Immature natural killer cell (primary cell): ENCODE measurements at places on chromosomes 2 and 18.

GRCh38 chr2:47501374-47502200, 98.6 kb downstream of the MSH2 start:
- H3K4me1 ChIP-seq = peaks cover 48% of the 10 kb centered on the region
- peak overlapping the region; percentile 66 for H3K4me3 ChIP-seq
- H3K27ac ChIP-seq = peak overlapping the region; percentile 95
- H3K36me3 ChIP-seq = peaks cover 10% of the 10 kb centered on the region

- peak overlapping the region; percentile 99 for H3K27ac ChIP-seq
- no peaks in the 10 kb centered on the region for H3K36me3 ChIP-seq
- H3K4me3 ChIP-seq = peak overlapping the region; percentile 69
- peaks cover 100% of the 10 kb centered on the region for H3K4me1 ChIP-seq
These were observed 61.5 kb downstream of the MBP start for GRCh38 chr18:77071061-77071460.

- no peak overlapping the region for H3K4me3 ChIP-seq
- no peaks in the 10 kb centered on the region for H3K27me3 ChIP-seq
- no peaks in the 10 kb centered on the region for H3K36me3 ChIP-seq
- DNase-seq = no peak
- H3K27ac ChIP-seq = no peak overlapping the region
These were observed 1549.7 kb upstream of the ACVR2A start for GRCh38 chr2:146295080-146295670.

- H3K27ac ChIP-seq = no peak overlapping the region
- no peak overlapping the region for H3K4me3 ChIP-seq
- no peaks in the 10 kb centered on the region for H3K4me1 ChIP-seq
- H3K36me3 ChIP-seq = no peaks in the 10 kb centered on the region
These were observed 88.9 kb upstream of the NRXN1 start for GRCh38 chr2:51120754-51121280.

DNA sequence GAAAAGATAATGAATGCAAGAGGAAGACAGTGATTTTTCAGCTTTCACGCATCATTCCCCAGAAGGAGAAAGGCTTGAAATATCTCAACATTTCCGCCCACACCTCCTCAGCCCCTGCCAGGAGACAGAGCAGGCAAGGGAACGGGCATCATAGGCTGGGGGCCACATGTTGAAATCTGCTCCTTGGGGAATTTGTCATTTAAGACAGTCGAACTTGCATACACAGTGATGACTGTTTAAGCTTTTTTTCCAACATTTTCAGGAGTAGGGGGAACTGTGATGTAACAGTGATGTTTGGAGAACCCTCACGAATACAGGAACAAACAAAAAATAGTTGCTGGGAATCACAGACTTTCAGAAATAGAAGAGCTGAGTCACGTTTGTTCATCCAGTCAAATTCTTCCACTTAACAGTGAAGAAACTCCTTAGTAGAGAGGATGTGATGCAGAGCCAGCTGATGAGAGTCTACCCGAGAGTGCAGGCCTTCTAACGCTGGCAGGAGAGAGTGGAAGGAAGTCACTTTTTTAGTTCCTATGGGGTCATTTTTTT, 266.8 kb downstream of the ALPK2 start:
- H3K27me3 ChIP-seq = no peaks in the 10 kb centered on the region
- H3K27ac ChIP-seq = no peak overlapping the region
- H3K36me3 ChIP-seq = no peaks in the 10 kb centered on the region
- H3K4me3 ChIP-seq = no peak overlapping the region
- DNase-seq = no peak
- H3K4me1 ChIP-seq = no peaks in the 10 kb centered on the region

GRCh38 chr2:26387189-26387588, 14.5 kb upstream of the DRC1 start:
- no peaks in the 10 kb centered on the region for H3K27me3 ChIP-seq
- no peak overlapping the region for H3K4me3 ChIP-seq
- H3K27ac ChIP-seq = no peak overlapping the region
- no peak for DNase-seq
- peaks cover 11% of the 10 kb centered on the region for H3K36me3 ChIP-seq

- no peak overlapping the region for H3K4me3 ChIP-seq
- H3K36me3 ChIP-seq = no peaks in the 10 kb centered on the region
- no peak overlapping the region for H3K27ac ChIP-seq
These were observed 621.4 kb downstream of the NYAP2 start for GRCh38 chr2:226020956-226021355.

DNA sequence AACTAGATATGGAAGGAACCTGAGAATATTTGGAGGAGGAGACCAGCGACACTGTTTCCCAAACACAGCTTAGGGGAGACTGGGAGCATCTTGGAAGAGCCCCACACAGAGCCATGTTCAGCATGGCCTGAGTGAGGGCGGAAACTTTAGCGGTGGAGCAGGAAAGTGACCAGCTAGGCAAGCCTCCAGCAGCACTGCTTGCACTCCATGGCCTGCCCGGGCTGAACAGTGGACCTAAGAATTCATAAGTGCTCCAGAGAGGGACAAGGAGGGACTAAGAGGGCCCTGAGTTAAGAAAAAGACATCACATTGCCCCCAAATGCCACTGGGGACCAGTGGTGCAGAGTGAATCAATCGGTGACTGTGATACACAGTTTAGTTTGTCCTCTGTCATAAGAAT, 566.4 kb downstream of the TNS1 start:
- H3K27ac ChIP-seq = no peak overlapping the region

DNA sequence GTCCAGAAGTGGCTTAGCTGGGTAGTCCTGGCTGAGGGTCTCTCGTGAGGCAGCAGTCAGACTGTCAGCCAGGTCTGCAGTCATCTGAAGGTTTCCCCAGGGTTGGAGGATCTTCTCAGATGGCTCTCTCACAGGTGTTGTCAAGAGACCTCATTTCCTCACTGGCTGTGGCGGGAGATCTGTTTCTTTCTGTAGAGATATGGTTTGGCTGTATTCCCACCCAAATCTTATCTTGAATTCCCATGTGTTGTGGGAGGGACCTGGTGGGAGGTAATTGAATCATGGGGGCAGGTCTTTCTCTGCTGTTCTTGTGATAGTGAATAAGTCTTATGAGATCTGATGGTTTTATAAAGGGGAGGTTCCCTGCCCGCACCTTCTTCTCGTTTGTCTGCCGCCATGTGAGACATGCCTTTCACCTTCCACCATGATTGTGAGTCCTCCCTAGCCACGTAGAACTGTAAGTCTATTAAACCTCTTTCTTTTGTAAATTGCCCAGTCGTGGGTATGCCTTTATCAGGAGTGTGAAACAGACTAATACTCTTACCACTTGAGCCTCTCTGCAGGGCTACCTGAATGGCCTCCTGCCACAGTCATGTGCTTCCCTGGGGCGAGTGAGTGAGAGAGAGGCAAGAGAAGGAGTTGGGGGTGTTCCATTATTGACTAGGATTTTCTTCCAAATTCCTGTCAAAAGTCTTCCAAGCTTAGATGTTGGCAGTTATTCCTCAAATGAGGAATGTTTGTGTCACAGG, 23.6 kb downstream of the MALT1 start:
- no peaks in the 10 kb centered on the region for H3K27me3 ChIP-seq
- peaks cover 10% of the 10 kb centered on the region for H3K36me3 ChIP-seq
- H3K27ac ChIP-seq = no peak overlapping the region
- no peak overlapping the region for H3K4me3 ChIP-seq

DNA sequence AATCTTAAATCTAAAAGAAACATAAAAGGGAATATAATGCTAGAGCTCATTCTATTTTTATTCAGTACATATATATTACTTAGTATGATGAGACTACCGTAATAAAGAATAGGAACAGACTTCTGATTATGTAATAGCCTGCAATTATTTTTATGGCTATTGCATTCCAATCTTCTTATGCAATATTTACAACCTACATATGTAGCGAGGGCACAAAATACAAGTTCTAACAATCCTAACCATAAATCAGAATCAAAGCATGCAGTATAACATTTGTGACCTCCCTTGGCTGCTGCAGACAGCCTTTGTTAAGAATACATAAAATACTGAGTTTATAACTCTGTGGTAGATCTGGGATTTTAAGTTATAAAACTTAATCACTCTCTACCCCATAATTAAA, 177.6 kb downstream of the BABAM2 start:
- no peaks in the 10 kb centered on the region for H3K27me3 ChIP-seq
- no peaks in the 10 kb centered on the region for H3K4me1 ChIP-seq
- no peak for DNase-seq
- peaks cover 3% of the 10 kb centered on the region for H3K36me3 ChIP-seq
- H3K4me3 ChIP-seq = no peak overlapping the region
- H3K27ac ChIP-seq = no peak overlapping the region

DNA sequence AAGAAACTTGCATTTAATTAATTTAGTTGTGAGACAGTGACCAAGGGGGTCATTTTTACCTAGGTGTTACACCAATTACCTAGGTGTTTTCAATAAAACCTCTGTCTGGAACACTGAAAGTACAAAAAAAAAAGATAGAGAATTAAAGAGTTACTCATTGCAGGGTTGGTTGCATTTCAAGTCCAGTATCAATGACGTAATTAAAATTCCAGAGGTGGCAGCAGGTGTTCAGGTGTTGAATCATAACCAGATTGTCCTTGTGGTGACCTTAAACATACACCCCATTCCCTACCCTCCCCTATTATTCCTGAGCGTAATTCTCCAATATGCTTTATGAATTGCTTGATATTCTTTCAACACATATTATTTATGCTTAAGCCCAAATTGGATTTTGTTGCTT, 352.0 kb upstream of the SLC8A1 start:
- H3K27ac ChIP-seq = no peak overlapping the region
- H3K4me3 ChIP-seq = no peak overlapping the region
- H3K36me3 ChIP-seq = no peaks in the 10 kb centered on the region
- H3K4me1 ChIP-seq = no peaks in the 10 kb centered on the region

- no peaks in the 10 kb centered on the region for H3K36me3 ChIP-seq
- H3K27ac ChIP-seq = no peak overlapping the region
- no peaks in the 10 kb centered on the region for H3K27me3 ChIP-seq
- H3K4me1 ChIP-seq = no peaks in the 10 kb centered on the region
These were observed 297.7 kb downstream of the NCKAP5 start for GRCh38 chr2:133270550-133270949.

DNA sequence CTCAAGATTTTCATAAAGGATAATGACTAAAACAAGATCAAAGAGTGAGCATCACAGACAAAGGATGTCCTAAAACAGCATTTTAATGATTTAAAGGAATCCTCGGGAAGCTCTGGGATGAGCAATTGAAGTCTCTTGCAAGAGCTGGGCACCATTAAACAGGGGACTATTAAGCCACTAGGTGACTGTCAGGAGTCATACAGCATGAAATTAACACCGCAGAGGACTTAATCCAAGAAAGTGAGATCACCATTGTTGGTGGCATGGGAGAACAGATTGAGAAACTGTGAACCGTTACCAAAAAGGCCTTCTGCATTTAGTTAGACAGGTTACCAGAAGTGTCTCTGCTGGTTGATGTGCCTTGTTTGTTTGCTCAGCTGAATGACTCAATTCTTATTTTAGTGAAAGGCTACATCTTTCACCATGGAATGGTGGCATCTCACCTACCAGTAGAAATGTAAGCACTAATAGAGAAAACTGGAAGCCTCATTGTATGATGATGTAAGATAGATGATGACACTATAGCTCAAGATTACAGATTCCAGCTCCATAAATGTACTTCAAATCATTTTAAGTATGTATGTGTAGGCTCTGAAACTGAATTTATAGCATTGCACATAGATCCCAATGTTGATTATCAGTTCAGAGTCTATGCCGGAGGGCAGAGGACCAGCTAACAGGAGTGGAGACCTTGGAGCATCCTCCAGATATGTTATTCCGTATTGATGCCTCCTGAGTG, 427.6 kb downstream of the SUCLG1 start:
- H3K4me1 ChIP-seq = peaks cover 9% of the 10 kb centered on the region
- no peaks in the 10 kb centered on the region for H3K27me3 ChIP-seq
- H3K4me3 ChIP-seq = no peak overlapping the region
- H3K36me3 ChIP-seq = no peaks in the 10 kb centered on the region
- no peak overlapping the region for H3K27ac ChIP-seq

- H3K27ac ChIP-seq = no peak overlapping the region
- H3K27me3 ChIP-seq = peaks cover 6% of the 10 kb centered on the region
- DNase-seq = no peak
- H3K36me3 ChIP-seq = no peaks in the 10 kb centered on the region
- H3K4me3 ChIP-seq = no peak overlapping the region
- H3K4me1 ChIP-seq = no peaks in the 10 kb centered on the region
These were observed 135.8 kb downstream of the CLIP4 start for GRCh38 chr2:29250977-29251376.

DNA sequence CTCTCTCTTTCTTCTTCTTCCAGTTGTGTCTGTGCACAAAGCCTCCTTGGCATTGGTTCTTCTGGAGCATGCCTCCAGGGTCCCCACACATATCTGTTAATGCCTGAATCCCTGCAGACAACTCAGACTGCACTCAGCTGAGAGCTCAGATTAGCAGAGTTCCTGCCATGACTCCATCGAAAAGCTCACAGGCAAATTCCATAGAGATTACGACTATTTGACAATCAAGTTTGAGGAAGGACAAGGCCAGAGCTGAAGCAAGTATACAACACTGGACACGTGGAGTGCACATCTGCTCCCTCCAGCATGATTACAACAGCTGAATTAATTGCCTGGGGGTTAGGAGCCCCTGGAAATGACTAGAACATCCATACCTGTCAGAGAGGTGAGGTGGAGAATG, 190.7 kb downstream of the INSIG2 start:
- H3K36me3 ChIP-seq = no peaks in the 10 kb centered on the region
- no peak for DNase-seq
- H3K4me3 ChIP-seq = no peak overlapping the region
- H3K27ac ChIP-seq = no peak overlapping the region

- H3K27ac ChIP-seq = peak overlapping the region; percentile 8
- peak; percentile 18 for DNase-seq
- peaks cover 44% of the 10 kb centered on the region for H3K4me1 ChIP-seq
- H3K27me3 ChIP-seq = peaks cover 8% of the 10 kb centered on the region
- peak overlapping the region; percentile 69 for H3K4me3 ChIP-seq
These were observed 1.9 kb downstream of the CTLA4 start for GRCh38 chr2:203869223-203870042.

DNA sequence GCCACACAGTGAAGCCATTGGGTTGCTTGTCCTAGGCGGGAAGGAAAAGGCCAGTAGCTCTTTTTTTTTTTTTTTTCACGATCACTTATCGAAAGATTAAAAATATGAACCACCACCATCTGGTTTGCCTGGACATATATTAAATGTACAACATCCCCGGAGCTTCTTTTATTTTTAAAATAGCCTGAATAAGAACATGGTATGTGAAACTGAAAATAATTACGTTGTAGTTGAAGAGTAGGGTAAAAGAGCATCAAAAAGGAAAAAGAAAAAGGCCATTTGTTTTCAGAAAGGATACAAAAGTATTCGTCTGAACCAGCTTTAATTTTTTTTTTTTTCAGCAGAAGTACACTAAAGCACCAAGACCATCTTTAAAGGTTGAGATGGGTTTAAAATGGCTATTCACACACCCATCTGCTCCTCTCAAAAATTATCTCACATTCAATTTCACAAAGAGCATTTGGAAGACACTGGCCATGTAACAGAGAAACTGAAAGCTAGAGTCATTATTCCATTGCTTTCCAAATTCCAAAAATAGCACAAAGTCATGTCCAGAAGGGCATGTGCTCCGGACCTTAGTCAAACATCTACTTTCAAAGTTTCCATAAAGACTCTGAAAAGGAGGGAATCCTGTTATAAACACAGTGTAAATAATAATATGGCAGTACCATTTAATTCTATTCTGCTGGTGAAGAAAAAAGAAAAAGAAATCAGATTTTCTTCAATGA, 82.9 kb downstream of the SCN3A start:
- no peak overlapping the region for H3K27ac ChIP-seq
- no peak for DNase-seq
- no peak overlapping the region for H3K4me3 ChIP-seq
- H3K36me3 ChIP-seq = no peaks in the 10 kb centered on the region
- no peaks in the 10 kb centered on the region for H3K4me1 ChIP-seq
- no peaks in the 10 kb centered on the region for H3K27me3 ChIP-seq

- H3K27ac ChIP-seq = no peak overlapping the region
- H3K27me3 ChIP-seq = peaks cover 15% of the 10 kb centered on the region
- peak overlapping the region; percentile 89 for H3K4me3 ChIP-seq
These were observed 1.7 kb downstream of the TMEM18 start for GRCh38 chr2:675460-675859.
